ENCODE measurements at places on chromosomes 6 and 20.
A peak's percentile ranks its signal among the peaks of the same experiment; 100 is the strongest.

- DNase-seq = peak; percentile 58
Measured at GRCh38 chr6:155085582-155086257, 90.6 kb downstream of the TIAM2 start.

GRCh38 chr6:39686976-39687375 lies 38.2 kb downstream of the KIF6 start:
- no peak for DNase-seq

GRCh38 chr20:21191839-21192238 lies 66.0 kb downstream of the KIZ start:
- DNase-seq = no peak

DNA sequence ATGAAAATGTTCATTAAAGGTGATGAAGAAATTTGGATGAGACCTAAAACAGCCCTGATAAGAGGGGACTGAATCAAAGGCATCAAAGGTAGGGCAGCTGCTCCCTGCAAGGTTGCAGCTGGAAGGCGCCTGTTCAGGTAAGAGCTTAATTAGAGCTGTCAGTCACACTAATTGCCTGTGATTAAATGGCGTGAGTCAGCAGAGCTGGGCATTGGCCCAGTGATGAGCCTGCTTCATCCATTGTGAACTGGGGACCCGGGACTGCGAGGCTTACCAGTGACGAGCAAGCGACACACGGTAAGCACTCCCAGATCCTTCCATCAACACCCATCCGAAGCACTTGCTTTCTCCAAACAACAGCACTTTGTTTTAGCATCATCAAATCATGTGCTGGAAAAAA lies 621.5 kb upstream of the CDH4 start:
- DNase-seq = no peak

GRCh38 chr6:155171747-155172449 lies 91.9 kb upstream of the CLDN20 start:
- DNase-seq = peak; percentile 67

Data from fibroblast of skin of right quadriceps (primary cell).